ENCODE measurements at places on chromosomes 7 and 10. TPM values are rescaled to one million over a fixed set of nuclear protein-coding genes. Genes with fewer than 3 reads are reported as not detected.

Gene DNMBP
- total RNA-seq: 2.4 TPM

Gene STAM
- total RNA-seq: 24.2 TPM

Gene ZP3
- 1.6 TPM for total RNA-seq

Gene SMNDC1
- 53.6 TPM for total RNA-seq

Gene CFTR
- not detected for total RNA-seq

Gene GJD4
- not detected for total RNA-seq
